Hepatocyte (in vitro differentiated cells): ENCODE measurements at places on chromosomes 6 and 20. TPM values are rescaled to one million over a fixed set of nuclear protein-coding genes. Genes with fewer than 3 reads are reported as not detected.

The NKX2-2 gene
- total RNA-seq = 0.33 TPM in 1 of 2 replicates, not detected in the other

The SIRPG gene
- total RNA-seq = not detected in 2 replicates

GRCh38 chr6:41051873-41052272 lies 1.1 kb upstream of the APOBEC2 start:
- peaks cover 77% of the 10 kb centered on the region for H3K4me1 ChIP-seq
- no peaks in the 10 kb centered on the region for H3K36me3 ChIP-seq
- no peak overlapping the region for H3K4me3 ChIP-seq
- DNase-seq = no peak
- H3K27me3 ChIP-seq = no peaks in the 10 kb centered on the region

GRCh38 chr6:162443101-162443500 lies 284.5 kb downstream of the PRKN start:
- H3K4me3 ChIP-seq = no peak overlapping the region
- no peaks in the 10 kb centered on the region for H3K4me1 ChIP-seq
- no peaks in the 10 kb centered on the region for H3K27me3 ChIP-seq
- DNase-seq = no peak
- no peak overlapping the region for H3K27ac ChIP-seq

The BPIFB1 gene
- 0.10 TPM in 1 of 2 replicates, not detected in the other for total RNA-seq
